ENCODE measurements at places on chromosomes 3 and 15.

DNA sequence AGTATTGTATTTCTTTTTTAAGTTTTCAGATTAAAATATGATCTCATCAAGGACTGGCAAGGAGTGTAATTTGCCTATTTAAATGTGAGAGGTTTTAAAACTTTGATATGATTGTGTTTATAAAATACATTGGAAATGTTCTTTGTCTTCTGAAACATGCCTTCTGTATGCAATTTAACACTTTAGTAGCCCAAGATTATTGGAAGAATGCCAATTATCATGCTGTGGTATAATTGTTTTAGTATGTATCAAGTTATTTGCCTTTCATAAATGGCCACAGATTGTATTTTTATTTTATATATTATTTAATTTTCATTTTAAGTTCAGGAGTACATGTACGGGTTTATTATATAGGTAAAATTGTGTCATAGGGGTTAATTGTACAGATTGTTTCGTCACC lies 31.7 kb downstream of the ECT2 start:
- no peak for DNase-seq

GRCh38 chr15:65309882-65310418 lies 5.5 kb downstream of the RNU5B-1 start:
- DNase-seq = no peak

DNA sequence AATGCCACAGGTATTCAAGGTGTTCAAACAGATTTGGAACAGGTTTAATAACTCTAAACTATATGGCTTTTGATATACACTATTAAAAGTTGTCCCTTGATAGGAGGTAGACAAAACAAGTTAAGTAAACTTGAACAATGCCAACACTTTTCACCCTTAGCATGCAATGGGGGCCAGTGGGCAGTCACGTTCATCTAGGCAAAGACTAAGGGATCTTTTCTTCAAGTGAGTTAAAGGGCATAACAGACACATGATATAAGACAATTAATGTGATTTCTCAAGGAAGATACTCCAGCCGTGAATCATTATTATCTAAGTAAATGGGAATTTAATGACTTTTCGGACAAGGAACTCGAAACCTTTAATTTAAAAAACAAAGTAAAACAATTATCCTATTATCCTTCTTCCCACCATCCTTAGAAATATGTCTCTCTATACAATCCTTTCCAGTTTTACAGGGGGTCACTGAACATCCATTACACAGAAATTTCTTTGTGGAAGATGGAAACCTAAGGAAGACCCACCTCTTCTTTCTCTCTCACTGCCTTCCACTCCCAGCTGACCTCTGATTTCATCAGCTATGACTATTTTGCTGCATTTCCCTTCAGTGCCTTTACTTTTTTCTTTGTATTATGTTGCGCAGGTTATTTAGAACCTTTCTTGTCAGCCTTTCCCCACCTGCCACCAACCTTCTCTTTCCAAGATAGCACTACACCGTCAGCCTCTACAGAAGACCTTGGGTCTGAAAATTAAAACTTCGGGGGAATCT lies 1.5 kb downstream of the CLDN1 start:
- DNase-seq = no peak

- no peak for DNase-seq
Observed at GRCh38 chr3:108493862-108494261, 16.5 kb downstream of the MYH15 start.

GRCh38 chr15:40239404-40239692 lies 485 bp downstream of the PAK6 start:
- no peak for DNase-seq

DNA sequence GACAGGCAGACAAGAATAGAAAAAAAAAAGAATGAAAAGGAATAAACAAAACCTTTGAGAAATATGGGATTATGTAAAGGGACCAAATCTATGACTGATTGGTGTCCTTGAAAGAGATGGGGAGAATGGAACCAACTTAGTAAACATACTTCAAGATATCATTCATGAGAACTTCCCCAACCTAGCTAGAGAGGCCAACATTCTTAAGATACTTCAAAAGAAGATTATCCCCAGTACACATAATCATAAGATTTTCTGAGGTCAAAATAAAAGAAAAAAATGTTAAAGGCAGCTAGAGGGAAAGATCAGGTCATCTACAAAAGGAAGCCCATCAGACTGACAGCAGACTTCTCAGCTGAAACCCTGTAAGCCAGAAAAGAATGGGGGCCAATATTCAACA lies 91.4 kb upstream of the PSMD6 start:
- DNase-seq = no peak

DNA sequence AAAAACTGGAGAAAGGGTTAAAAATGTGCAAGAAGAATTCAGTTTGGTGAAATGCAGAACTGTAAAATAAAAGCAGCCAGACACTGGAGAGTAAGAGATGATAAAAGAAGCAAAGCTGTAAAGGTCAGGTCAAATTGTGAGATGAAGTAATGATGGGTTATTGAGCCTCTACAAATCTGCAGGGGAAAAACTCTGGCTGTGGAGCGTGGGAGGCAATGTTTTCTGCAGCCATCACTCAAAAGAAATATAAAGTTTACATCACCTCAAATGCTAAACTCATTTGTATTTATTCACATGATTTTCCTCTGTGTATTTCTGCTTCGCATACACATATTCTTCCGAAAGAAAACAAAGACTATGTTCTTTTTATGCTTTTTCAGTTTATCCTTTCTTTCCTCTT lies 158.8 kb upstream of the GPR149 start:
- DNase-seq = no peak

GRCh38 chr3:122456074-122456473 lies 40.2 kb upstream of the WDR5B start:
- DNase-seq = no peak

- no peak for DNase-seq
Observed at GRCh38 chr3:43549626-43550290, 72.1 kb downstream of the ANO10 start.

DNA sequence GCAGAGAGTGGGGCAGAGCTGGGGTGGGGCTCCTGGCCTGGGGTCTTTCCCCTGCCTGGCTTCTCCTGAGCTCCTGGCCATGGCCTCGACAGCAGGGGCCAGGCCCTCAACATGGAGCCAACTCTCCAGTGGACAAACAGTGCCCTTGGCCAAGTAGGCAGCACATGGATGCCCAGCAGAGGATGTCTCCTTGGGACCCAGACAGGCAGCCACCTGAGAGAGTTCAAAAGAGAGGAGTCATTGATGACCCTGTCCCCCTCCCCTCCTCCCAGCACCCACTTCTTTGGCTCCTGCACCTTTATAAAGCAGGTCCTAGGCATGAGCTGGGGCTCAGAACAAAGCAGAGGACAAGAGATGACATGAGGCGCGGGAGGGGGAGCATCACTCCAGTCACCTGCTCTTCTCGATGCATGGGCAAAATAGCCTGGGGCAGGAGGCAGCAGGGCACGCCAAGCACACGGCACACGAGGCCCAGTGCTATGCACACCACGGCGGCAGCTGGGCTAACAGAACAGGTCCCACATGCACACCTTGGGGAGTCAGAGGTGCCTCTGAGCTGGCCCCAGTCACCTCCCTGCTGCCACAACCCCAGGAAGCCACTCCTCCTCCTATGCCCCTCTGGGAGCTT lies 27.4 kb downstream of the SHISA5 start:
- DNase-seq = no peak

DNA sequence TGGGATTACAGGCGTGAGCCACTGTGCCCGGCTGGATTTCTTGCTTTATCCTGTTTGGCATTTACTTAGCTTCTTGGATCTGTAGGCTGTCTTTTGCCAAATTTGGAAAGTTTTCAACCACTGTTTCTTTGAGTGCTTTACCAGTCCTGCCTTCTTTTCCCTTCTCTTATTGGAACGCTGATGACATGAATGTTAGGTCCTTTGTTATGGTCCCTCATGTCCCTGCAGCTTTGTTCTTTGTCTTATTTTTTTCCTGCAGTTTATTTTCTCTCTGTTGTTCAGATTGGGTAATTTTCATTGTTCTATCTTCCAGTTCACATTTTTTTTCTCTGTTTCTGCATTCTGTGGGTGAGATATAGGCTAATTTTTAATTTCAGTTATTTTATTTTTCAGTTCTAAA lies 25.0 kb downstream of the SH3GL3 start:
- no peak for DNase-seq

DNA sequence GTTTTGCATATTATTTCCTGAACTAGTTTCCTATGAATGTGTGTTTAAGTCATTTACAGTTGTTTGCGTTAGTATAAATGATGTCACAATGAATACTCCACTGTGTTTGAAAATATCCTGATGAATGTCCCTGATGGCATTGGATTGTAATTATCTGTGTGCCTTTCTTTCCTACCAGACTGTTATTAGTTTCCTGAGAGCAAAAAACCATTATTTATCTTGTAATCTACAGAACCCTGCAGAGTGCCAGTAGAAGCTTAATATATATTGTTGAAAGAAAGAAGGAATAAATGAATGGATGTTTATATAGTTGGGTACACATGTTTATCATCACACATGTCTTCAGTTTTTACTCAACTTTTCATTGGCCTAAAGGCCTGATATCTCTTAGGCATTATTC lies 312.6 kb downstream of the AGBL1 start:
- no peak for DNase-seq

GRCh38 chr15:67224889-67225288 lies 29.6 kb downstream of the AAGAB start:
- no peak for DNase-seq

DNA sequence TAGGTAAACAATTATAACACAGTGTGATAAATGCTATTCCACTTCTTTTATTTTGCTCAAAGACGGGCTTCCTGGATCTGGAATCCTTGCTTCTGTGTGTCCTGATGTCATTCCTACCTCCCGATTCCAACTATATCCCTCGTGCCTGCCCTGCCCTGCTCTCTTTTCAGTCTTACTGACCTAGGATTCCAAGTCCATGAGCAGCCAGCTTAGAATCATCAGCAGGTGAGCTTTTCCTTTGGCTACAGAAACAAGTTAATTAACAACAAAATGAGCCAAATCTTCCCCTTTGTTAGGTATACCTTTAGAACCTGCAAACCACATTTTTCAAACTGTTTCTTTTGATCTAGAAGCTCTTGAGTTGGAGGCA lies 21.9 kb upstream of the KPNA1 start:
- DNase-seq = no peak

DNA sequence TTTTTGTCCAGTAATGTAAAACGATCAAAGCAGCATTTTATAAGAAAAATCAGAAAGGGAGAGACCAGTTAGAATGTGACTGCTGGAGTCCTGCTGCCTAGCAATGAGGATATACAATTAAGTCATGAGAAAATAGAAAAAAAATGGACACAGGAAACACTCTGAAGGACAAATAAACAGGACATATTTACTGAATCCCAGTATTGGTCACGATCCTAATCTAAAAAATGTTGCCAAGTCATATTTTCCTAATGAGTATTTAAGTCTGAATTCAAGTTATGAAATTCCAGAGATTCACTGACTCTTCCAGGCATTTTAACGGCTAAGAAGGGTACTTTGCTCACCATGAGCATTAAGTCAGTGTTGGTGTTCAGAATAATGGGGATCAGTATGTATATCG lies 154.3 kb upstream of the CCDC54 start:
- DNase-seq = no peak

DNA sequence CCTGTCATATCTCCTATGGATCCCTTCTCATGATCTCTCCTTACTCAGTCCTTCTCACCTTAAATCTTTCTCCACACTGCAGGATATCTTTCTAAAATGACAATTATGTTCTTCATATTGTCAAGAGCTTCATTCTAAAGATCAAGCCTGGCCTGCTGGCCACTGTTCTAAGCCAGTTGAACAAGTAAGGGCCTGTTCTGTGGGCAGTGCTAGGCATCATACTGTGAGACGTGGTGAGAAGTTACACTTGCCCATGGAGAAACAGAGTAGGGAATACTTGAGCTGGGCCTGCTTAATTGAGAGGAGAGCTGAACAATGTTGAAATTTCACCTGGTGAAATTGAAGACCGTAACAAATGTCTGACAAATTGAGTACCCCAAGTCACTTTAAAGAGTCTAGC lies 184.1 kb upstream of the RASGRP1 start:
- DNase-seq = no peak

GRCh38 chr3:13141991-13142412 lies 68.8 kb upstream of the IQSEC1 start:
- DNase-seq = no peak

GRCh38 chr3:181880331-181880730 lies 168.6 kb downstream of the SOX2 start:
- no peak for DNase-seq

GRCh38 chr3:152583963-152584362 lies 251.0 kb upstream of the P2RY1 start:
- no peak for DNase-seq

DNA sequence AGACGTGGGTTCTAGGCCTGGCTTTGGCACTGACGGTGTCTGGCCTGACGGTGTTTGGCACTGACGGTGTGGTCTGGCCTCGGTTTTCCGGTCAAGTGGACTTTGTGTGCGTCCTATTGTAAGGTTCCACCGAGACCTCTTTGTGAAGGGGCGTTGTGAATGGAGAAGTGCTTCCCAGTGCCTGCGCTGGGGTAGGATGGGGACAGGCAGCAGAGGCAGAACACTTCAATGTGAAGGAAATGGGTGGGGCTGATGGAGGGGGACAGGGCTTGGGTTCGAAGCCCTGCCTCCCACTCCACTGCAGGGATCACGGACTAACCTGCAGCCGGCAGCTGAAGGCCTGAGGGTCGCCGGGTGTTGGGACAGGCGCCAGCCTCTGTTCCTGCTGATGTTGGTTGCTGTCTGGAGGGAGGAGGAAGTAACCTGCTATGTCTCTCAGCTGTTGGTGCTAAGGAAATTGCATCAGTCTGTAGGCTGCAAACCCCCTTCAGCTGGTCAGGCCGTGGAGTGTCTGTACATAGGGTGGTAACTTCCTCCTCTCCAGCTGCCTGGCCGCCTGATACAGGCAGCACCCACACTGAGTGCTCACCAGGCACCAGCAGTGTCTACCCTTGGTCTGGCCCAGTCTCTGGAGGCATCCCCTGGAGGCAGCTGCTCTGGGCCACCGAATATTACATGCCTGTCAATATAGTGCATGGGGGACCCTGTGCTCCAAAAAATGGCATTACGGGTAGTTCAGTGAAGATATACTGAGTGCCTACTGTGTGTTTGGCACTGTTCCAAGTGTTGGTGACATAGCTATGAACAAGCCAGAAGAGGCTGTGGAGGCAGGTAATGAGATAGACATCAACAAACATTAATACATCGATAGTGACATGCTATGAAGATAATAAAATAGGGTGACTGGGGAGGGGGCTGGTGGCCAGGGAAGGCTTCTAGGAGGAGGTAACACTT lies 1.1 kb downstream of the TM6SF1 start:
- DNase-seq = no peak

DNA sequence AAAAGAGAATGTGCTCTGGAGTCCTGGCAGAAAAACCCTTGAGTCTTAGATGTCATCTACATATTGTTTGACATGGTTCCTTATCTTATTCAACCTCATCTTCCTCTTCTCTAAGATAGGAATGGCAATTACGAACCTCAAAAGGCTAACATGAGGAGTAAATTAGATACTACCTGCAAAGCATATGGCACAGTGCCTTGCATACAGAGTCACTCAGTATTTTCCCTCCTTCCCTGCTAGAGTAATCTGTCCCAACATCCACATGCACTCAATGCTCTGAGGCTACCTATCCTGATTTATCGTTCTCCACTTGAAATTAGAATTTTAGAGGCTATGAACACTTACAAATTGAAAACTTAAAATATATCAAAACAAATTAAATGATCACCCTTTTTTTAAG lies 386.7 kb downstream of the RSL24D1 start:
- no peak for DNase-seq

GRCh38 chr3:49841126-49841696 lies 15.2 kb downstream of the TRAIP start:
- no peak for DNase-seq
